ENCODE measurements at places on chromosomes 11 and 22. TPM values are rescaled to one million over a fixed set of nuclear protein-coding genes. Genes with fewer than 3 reads are reported as not detected.

- DNase-seq: no peak
These were observed 22.7 kb upstream of the PLEKHA7 start for GRCh38 chr11:17036666-17037658.

DNA sequence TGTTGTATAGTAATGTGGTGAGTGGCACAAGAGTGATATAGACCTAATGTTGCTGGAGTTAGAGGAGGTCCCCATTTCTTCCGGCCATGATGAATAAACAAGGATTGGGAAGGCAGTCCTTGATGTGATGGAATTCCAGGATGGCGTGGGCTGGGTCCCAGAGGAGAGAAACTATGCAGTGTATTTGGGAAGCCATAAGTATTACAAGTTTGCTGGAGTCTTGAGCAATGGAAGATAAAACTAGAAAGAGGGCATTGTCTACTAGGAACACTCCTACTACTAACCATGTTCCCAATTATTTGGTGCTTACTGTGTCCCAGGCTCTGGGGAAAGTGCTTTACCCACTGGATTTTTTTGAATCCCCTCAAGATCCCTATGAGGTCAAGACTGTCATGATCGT, 20.0 kb downstream of the LDLRAD3 start:
- DNase-seq: no peak

- DNase-seq: no peak
These were observed 75.4 kb upstream of the FSHB start for GRCh38 chr11:30155428-30155827.

- peak; percentile 42 for DNase-seq
These were observed 906.3 kb downstream of the DLG2 start for GRCh38 chr11:84720706-84721402.

The OR5B21 gene
- total RNA-seq: not detected

- DNase-seq: no peak
These were observed 13.2 kb downstream of the PLXNB2 start for GRCh38 chr22:50294319-50294656.

DNA sequence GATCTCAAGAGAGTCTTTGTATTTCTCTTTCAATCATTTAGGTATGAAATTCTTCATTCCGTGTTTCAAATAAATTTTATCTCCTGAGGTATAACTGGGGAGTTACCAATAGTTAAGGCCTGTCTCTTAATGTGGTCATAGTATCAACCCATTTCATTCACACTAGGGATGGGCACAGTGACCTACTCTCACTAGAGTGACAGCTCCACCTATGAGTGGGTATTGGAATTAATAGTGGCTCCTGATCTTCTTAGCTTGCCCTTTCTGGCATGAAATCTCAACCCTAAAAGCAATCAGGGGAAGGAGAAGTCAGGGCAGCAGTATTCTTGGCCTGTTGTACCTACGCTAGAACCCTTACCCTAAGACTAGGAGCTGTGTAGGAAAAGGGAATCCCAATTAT, 507.7 kb downstream of the FAM181B start:
- DNase-seq: no peak

GRCh38 chr11:125572916-125573315, 3.6 kb downstream of the EI24 start:
- DNase-seq: no peak

GRCh38 chr11:125398475-125398874, 97.6 kb downstream of the FEZ1 start:
- DNase-seq: no peak

GRCh38 chr11:22082178-22082577, 110.7 kb upstream of the ANO5 start:
- DNase-seq: no peak

DNA sequence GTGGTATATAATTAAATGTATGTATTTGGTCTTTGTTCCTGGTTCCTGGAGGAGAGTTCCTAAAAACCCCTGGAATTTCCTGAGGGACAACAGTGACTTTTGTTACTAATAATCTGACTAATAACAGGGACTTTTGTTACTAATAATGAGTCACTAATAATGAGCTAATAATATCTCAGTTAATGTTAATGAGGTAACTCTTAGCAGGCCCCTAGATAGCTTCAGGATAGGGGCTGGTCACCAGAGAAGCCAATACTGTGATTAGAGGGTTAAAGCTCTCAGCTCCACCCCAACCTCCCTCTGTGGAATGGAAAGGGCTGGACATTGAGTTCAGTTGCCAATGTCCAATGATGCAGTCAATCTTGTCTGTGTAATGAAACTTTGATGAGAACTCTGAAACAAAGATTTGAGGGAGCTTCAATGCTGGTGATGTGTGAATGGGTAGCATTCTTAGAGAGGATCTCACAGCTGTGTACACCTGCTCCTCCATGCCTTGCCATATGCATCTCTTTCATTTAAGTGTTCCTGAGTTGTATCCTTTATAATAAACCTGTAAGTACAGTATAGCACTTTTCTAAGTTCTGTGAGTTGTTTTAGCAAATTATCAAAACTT, 1431.4 kb upstream of the TENM4 start:
- no peak for DNase-seq

DNA sequence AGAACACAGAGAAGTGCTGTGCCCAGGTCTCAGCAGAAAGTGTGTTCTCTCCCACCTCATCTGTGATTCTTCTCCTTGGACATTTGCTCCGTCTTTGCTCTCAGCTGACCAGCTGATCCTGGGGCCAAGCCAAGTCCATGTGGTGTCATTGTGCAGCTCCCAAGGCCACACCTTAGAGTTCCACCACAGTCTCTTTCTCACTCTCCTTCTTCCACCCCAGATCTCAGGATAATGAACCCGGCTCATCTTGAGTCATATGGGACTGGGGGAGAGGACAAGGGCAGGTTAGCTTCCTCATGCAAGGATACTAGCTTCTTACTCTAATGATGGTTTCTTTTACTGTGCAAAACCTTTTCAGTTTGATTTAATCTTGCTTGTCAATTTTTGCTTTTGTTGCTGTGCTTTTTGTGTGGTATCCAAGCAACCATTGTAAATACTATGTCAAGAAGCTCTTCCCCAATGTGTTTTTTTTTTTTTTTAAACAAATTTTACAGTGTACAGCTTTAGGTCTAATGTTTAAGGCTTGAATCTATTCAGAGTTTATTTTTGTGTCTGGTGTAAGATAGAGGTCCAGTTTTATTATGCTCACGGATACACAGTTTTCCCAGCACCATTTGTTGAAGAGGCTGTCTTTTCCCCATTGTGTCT, 75.0 kb upstream of the OR4B1 start:
- DNase-seq: no peak

DNA sequence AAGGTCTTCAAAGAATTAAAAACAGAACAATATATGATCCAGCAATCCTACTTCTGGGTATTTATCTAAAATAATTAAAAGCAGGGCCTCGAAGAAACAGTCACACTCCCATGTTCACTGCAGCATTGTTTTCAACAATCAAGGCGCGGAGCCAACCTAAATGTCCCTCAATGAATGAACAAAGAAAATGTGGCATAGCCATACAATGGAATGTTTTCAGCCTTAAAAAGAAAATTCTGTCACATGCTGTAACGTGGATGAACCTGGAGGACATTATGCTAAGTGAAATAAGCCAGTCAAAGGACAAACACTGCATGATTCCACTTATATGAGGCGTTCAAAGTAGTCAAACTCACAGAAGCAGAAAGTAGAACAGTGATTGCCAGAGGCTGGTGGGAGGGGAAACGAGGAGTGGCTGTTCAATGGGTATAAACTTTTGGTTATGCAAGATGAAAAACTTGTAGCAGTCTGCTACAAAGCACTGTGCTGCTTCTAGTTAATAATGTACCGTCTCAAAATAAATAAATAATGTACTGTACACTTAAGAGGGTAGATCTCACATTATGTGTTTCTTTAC, 41.2 kb downstream of the SNX19 start:
- no peak for DNase-seq

GRCh38 chr11:60477035-60477445, 15.5 kb upstream of the MS4A12 start:
- DNase-seq: no peak

- DNase-seq: peak; percentile 82
These were observed 3.6 kb downstream of the PRDX5 start for GRCh38 chr11:64321533-64321932.

DNA sequence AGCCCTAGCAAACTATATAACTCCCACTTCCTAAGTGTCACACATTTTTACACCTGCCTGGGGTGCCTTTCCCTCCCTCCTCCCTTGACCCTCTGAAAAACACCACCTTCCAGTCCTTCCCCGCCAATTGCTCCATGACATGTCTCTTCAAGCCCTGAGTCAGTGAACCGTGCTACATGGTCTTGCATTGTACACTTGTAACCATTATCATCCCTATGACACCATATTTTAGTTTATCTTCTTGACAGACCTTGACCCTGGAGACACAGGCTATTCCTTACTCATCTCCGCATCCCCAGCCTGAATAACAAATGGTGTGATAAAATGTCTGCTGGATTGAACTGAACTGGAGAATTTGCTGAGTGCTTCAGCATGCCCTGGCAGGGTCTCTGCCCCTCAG, 36.9 kb downstream of the TNKS1BP1 start:
- DNase-seq: no peak

DNA sequence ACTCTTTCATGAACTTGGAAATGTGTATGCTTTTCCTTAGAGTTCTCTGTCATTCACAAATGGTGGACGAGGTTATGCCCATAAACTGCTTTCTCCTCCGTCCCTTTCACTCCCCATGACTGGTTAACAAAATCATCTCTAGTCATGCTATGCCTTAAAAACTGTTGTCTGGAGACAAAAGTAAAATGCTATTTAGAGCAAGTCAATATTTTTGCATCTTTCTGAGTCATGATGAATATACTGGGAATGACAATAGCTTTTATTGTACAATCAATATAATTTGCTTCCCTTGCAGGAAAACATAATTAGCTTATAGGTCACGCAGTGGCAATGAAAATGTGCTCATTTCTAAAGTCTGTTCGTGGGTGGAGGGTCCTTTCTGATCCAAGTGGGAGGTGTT, 216.7 kb upstream of the SORL1-AS1 start:
- no peak for DNase-seq

The RIBC2 gene
- total RNA-seq: 2.1 TPM

The UBQLNL gene
- 1.4 TPM for total RNA-seq

DNA sequence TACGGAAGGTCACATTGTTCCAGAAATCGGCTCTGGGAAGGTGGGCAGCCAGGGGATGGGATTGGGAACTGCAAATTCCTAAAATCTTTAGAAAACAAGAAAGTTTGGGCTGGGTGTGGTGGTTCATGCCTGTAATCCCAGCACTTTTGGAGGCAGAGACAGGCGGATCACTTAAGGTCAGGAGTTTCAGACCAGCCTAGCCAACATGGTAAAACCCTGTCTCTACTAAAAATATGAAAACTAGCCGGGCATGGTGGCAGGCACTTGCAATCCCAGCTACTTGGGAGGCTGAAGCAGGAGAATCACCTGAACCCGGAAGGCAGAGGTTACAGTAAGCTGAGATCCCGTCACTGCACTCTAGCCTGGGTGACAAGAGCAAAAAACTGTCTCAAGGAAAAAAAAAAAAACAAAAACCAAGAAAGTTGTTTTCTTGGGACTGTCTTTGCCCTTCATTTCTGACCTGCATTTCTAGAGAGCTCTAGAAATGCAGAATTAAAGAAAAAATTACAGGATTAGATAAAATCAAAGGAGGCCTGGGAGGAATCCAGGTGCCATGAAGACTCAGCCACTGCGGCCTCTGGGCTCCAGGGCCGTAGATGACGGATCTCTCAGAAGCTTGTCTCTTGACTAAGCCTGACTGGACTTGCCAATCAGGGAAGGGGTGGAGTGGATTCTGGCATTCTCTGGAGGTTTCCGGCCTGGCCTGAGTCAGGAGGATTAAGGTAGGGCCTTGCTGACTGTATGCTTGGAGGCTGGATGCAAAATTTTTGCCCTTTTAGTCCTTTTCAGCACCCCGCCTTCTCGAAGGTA, 5.3 kb upstream of the MALAT1 start:
- peak; percentile 90 for DNase-seq

The DBX1 gene
- not detected for total RNA-seq

The CSTPP1 gene
- total RNA-seq: 43.0 TPM

GRCh38 chr22:41828516-41828915, 4.4 kb upstream of the SREBF2 start:
- DNase-seq: no peak

The HBG1 gene
- not detected for total RNA-seq

GRCh38 chr11:61114913-61115312, 12.6 kb downstream of the CD5 start:
- no peak for DNase-seq

DNA sequence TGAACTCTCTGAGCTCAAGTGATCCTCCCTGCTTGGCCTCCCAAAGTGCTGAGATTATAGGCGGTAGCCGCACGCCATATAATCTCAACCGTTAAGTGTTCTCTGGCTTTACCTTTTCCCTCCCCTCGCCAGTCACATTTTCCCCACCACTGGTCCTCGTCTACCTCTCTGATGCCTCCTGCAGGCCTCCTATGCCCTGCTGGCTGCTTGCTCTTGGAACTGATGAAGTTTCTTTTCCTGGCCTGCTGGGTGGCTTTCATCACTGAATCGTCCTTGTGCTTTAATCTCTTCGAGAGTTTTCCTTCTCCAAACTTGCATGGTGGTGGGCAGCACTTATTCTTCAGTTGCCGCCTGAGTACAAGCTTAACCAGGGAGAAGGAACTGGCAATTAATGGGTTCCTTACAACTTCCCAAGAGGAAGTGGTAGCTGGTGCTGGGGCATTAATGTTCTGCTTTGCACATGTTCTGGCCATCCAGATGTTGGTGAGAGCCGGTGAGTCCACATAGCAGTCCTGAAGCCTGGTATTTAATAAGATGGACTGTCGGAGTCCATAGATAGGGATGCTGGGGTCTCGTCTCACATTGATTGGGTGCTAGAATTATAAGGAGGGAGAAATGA, 1.3 kb downstream of the C22orf31 start:
- no peak for DNase-seq

DNA sequence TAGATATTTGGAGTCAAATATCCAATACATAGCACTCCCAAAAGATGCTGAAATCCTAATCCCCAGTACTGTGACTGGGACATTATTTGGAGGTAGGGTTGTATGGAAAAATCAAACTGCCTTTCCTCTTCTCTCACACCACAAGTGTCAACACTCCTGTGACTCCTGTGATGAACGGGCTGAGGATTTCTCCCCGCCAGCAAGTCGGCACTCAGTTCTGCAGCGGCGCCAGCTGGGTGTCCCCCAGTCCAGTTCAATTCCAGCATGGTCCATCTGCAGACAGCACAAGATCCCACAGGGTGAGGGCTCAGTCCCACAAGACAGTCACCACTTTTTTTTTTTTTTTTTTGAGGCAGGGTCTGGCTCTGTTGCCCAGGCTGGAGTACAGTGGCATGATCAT, 4.3 kb upstream of the PARVB start:
- DNase-seq: no peak

GRCh38 chr11:86803136-86804045, 3.0 kb downstream of the PRSS23 start:
- no peak for DNase-seq

The MRGPRX3 gene
- not detected for total RNA-seq

DNA sequence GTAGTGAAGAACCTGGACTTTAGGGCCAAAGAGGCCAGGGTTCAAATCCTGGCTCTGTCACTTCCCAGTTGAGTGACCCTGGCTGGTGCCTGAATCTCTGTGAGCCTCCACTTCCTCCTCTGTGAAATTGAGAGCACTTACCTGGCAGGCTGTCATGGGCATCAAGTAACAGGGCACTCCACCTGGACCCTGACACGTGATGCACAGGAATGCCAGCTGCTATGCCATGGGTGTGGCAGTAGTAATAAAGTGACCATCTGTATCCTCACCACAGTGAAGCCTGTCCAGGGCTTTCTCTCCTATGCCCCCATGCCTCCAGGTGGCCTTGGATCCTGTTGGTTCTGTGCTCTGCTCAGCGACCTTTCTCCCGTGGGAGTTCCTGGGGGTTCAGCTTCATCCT, 29.8 kb upstream of the PPP6R3 start:
- DNase-seq: no peak

The PIH1D2 gene
- total RNA-seq: 3.4 TPM

Measured in ureter (tissue), 1 donor.